ENCODE measurements at places on chromosomes 1 and 21.

DNA sequence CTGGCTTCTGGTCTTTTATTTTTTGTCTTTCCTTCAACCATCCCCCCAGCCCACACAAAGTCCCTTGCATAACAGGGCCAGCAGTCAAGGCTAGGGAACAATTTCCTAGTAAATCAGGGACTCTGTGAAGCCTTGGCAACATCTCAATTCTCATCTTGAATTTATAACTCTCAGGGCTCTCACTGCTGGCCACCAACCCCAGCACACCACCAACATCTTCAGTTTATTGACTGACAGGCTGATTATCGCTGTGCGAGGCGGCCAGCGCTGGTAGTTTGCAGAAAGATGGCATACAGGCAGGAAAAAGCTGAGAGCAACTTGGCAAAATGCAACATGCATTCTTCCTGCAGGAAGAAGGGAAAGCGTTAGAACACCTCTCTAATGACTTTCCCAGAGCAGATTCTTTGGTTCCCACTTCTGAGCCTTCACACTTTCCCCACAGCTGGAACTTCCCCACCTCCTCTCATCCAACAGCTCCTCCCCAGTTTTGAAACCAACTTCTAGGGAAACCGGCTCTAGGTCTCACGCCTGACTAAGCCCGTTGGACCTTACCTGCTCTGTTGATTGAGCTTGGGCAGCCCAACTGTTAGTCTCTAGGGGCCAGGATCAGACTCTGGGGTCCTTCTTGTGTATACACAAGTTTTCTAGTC is 26.3 kb upstream of the CSF1 start:
- no peak for DNase-seq

DNA sequence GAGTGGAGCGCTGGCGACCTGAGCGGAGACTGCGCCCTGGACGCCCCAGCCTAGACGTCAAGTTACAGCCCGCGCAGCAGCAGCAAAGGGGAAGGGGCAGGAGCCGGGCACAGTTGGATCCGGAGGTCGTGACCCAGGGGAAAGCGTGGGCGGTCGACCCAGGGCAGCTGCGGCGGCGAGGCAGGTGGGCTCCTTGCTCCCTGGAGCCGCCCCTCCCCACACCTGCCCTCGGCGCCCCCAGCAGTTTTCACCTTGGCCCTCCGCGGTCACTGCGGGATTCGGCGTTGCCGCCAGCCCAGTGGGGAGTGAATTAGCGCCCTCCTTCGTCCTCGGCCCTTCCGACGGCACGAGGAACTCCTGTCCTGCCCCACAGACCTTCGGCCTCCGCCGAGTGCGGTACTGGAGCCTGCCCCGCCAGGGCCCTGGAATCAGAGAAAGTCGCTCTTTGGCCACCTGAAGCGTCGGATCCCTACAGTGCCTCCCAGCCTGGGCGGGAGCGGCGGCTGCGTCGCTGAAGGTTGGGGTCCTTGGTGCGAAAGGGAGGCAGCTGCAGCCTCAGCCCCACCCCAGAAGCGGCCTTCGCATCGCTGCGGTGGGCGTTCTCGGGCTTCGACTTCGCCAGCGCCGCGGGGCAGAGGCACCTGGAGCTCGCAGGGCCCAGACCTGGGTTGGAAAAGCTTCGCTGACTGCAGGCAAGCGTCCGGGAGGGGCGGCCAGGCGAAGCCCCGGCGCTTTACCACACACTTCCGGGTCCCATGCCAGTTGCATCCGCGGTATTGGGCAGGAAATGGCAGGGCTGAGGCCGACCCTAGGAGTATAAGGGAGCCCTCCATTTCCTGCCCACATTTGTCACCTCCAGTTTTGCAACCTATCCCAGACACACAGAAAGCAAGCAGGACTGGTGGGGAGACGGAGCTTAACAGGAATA is 4.2 kb downstream of the TFAP2E start:
- DNase-seq = peak; percentile 62

DNA sequence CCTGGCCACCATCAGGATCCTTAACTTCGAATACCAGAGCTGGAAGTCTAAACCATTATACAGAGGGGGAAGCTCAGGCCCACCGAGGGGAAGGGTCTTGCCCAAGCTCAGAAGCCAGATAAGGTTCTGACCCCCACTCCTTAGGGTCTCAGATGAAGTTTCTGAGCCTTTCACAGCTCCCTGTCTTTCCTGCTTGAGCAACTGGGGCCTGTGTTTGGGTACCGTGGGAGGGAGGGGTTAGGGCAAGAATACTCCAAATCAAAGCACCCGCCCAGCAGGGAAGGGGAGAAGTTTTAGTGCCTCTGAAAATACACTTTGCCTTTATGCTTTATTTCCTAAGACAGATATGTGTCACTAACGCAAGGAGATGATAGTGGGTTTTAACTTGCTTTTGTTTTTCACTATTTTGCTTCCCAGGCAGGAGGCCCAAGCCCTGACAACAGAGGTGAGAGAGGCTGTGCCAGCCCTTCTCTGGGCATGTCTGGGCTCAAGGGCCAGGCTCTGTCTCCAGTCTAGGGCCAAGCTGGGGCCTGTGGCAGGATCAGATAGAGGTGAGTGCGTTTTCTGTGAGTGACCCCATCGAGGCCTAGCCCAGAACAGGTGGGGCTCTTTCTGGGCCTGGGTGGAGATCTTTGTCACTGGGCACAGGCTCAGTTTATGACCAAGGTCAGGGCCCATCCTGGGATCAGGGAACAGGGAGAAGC is 20.5 kb upstream of the TENT5B start:
- no peak for DNase-seq

DNA sequence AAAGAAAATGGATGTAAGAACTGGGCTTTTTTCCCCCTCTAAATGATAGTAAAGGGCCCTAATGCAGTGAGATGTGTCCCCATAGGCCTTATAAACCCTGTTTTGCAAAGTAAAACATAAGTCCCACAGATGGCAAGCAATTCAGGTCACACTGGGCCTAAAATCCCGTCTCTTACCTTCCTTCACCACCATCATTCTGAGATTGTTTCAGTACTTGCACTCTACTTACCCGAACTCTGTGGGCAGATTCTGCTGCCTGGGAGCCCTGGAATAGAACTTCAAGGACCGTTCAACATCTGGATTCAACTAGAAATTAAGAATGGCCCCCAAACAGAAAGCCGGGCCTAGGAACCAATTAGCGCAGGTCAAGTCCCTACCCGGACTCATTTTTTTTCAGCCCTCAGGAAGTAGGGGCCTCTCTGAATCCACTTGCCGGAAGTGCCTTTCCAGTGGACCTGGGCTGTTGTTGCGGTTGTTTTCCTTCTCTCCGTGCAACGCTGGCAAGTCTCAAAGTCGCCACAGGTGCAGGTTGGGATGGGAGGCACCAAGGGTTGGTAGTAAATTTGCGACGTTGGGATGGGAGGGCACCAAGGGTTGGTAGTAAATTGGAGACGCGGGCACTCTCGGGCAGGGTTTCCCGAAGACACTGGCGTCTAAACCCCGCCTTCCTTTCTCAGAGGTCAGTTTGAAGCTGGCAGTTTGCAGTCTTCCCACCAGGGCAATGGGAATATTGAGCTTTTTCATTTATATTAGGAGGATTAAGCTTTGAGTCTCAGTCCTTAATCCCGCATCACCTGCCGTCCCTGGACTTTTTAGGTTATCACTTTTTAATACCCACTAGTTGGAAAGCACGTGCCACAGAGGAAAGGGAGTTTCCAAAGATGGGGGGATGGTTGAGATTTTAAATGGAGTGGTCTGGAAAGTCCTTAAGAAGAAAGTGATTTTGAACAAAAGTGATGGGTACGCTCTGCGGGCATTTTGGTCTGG is at the start of gene TMEM69:
TSS of gene TMEM69 (plus strand) at position 428 of the 987 bp plus-strand sequence. CDS start 2,888 bp downstream, outside the sequence.
- peak; percentile 91 for DNase-seq

DNA sequence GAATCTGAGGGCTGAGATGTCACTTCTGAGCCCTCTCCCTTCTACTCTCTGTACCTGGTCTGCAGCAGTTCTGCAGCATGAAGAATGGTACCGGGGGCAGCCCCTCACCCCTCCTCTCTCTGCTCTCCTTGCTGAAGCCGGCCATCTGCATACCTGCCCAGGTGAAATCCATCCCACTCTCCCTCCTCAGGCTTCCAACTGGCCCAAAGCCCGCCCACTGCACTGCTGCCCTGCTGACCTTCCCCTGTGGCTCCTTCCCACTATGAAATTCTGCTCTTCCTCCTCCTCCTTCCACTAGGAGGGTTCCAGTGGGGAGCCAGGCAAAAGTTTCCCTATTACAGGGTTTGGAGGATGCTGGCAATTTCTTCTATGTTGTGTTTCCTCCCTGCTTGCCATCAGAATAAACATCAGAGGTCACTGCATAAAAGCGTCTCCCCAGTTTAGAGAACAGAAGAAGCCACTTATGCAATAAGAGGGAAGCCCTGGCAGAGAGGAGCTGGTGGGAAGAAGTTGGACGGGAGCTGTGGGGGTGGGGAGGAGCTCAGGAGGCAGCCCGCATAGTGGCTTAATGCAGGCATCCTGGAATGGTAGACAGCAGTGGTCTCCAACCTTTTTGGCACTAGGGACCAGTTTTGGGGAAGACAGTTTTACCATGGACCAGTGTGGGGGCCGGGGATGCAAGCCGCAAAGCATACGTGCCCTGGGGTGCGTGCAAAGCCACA is 30.3 kb downstream of the TMCO4 start:
- peak; percentile 35 for DNase-seq

GRCh38 chr1:179937668-179938254 is 16.8 kb upstream of the CEP350 start:
- DNase-seq = no peak

GRCh38 chr21:28239340-28239739 is 753.3 kb downstream of the LTN1 start:
- no peak for DNase-seq

DNA sequence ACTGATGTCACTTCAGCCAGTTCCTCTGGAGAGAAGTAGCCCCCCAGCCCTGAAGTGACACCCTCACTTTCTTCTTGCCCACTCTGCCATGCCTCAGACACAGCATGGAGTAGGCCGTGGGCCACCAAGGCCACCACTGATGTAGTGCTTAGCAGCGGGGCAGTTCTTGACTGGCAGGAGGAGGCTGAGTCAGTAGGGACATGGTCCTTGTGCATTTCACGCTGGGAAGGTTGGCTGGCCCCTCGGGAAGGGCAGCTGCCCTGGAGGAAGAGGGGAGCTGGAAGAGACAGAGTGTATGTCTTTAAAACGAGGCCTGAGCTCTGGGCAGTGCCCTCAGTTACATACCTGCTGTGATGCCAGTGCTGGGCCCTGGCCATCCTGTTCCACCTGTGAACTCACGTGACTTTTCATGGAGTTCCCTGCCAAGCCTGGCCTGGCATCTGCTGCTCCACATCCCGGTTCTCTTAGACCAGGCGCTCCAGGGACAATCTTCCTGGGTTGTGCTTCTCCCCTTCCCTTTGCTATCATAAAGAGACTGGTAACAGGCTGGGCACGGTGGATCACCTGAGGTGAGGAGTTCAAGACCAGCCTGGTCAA is 158.6 kb upstream of the TMEM51 start:
- no peak for DNase-seq

- DNase-seq = no peak
Observed at GRCh38 chr1:23704834-23705495, 13.4 kb downstream of the RPL11 start.

GRCh38 chr1:3795453-3796214 is 664 bp downstream of the LRRC47 start:
- no peak for DNase-seq

DNA sequence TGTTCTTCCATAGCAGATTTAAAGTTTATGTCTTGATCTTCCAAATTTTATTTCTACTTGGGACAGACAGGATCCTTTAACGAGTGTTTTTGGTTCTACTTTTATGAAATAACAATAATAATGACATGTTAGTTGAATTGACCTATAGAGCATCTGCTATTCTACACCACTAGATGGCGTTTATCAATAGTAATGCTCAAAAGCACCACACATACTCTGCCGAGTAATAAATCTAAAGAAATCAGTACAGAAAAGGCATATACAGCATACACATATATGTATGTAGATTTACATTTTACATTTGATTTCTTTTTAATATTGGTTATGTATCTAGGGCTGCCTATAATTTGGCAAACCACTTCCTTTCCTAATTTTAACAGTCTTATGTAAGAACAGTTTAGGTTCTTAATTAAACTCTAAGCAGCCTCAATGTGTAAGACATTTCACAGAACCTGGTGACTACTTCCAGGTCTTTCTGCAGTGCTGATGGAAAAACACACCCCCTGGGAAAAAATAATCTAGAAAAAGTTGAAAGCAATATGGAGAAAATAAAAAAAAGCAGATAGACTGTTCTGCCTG is 5.9 kb upstream of the SIPA1L2 start:
- peak; percentile 43 for DNase-seq

DNA sequence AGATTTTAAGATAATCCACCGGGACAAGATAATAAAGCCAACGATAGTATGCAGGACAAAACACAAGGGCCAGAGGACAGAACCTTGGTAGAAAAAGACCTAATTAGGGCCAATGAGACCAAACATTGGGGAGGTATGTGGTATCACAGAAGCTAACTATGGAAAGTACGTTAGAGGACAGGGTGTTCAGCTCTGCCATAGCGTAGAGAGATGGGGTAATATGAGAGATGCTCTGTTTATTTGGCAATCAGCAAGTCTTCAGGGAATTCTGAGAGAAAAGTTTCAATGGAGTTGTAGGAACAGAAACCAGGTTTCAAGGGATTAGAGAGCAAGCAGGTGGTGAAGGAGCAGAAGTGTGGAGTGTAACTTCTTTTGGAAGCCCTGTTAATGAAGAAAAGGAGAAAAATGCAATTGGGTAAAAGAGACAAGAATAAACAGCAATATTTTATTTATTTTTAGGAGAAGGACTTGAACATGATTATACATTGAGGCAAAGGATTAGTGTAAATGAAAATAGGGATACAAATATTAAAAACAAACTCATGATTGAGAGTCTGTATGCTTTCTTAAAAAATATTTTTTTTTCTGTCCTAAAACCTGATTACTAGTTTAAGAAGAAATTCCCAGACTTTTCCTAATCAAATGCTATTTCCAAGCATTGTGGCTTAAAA is 24.0 kb downstream of the EEIG2 start:
- no peak for DNase-seq

DNA sequence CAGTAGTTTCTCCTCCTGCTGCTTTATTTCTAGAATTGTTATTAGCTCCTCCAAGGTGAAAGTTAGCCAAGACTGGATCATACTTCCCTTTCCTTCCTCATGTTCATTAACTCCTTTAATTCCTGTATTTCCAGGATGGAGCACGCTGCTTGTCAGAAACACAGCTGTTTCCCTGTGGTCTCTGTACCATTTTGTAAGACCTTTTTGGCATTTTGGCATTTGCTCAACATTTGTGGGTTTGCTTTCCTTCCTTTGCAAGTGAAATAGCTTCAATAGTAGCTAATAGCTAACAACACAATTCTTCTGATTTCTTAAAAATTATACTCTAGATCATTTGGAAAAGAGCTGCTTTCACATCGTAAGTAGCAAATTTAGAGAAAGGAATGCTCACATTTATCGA is 44.3 kb upstream of the HPDL start:
- no peak for DNase-seq

GRCh38 chr1:182389619-182390047 is 2.0 kb downstream of the GLUL start:
- no peak for DNase-seq

DNA sequence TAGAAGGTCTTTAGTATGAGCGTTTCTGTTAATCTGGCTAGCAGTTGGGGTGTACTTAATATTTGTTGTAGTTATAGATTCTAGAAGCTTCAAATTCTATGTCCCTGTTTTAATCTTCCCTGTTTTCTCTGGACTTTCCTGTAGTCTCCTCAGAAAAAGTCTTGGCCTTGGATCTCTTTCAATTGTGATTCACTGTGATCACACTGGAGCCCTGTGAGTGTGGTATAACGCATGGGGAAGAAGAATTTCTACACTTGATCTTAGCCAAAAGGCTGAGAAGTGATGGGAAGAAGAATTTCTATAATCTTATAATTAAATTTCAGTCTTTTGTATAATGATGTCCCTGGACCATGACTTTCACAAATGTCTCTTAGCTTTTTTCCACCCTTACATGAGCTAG is 36.7 kb upstream of the COP1 start:
- no peak for DNase-seq

- peak; percentile 12 for DNase-seq
Observed at GRCh38 chr1:219659684-219660083, 46.8 kb upstream of the ZC3H11B start.
